ENCODE measurements at places on chromosomes 16 and 17.
A peak's percentile ranks its signal among the peaks of the same experiment; 100 is the strongest.

- no peak for DNase-seq
These were observed 140.4 kb downstream of the SHISA9 start for GRCh38 chr16:13041646-13042290.

GRCh38 chr17:20996724-20997615 lies 45.8 kb downstream of the USP22 start:
- no peak for DNase-seq

GRCh38 chr17:76268991-76269981 lies 4.1 kb downstream of the UBALD2 start:
- DNase-seq = peak; percentile 29

DNA sequence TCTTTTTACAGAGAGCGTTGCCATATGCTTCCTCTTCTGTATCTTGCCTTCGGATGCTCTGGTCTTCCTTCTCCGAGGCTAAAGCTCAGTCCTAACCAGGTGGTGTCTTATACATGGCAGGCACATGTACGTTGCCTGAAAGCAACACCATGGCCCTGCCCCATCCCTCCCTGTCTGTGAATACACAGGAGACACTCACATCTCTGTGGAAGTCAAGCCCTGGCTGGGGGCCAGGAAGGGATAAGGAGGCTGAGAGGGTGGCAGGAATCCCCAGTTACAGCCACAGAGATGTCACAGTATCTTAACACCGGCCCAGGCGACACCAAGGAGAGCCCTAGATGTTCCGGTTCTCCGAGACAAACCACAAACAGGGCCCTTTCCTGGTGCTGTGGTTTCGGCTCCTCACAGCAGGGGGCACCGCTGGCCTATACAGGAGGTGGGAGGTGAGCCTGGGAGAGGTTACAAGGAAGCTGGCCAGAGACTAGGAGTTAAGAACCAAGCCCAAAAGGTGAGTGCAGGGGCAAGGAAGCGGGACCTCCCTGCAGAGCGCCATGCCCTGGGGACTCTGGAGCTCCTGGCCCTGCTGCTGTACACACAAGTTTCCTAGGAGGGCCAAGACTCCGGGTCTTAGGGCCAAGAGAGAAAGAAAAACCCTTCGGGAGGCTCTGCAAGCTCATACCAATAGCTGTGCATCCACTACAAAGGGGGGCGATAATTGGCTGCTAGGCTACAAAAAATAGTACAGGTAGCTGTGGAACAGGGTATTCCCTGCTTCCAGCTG lies 41.7 kb downstream of the SRL start:
- DNase-seq = peak; percentile 49

DNA sequence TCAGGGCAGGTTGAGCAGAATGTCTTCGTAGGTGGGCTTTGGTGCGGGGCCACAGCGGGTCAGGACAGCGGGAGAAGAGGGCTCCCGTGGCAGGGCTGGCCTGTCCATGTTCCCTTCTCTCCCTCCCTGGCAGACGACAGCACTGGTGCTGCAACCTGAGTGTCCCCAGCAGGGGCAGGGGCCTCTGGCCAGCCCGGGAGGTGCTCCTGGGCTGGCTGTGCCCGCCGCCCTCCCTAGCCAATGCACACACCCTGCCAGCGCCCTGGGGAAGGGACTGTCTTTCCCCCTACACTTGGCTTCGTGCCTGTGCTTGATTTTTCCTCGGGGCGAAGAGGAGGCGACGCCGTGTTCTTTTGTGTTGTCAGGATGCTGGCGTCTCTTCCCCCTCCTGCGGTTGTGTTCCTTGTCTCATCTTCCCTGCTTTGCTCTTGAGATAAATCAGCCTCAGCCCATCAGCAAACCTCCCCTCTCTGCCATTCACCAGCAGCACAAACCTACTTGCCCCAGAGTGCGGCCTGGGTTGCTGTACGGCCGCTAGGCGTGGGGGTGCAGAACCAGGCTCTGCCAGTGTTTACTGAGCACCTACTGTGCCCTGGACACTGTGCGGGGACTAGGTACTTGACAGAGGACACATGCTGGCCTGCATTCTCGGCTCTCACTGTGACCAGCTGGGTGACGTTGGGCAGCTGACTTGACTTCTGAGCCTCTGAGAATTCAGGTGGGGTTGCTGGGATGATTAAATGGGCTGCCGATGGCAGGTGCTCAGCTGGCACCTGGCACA lies 237.3 kb upstream of the CIBAR2 start:
- DNase-seq = no peak

- DNase-seq = no peak
These were observed 59.2 kb downstream of the B9D1 start for GRCh38 chr17:19303367-19303776.

- peak; percentile 75 for DNase-seq
These were observed 32.3 kb downstream of the GRB7 start for GRCh38 chr17:39769974-39770587.
